Astrocyte of the hippocampus (primary cell): ENCODE measurements at places on chromosomes 13 and 19.
A peak's percentile ranks its signal among the peaks of the same experiment; 100 is the strongest.

GRCh38 chr19:13882419-13882795 is 5.5 kb downstream of the NANOS3 start:
- DNase-seq: no peak

DNA sequence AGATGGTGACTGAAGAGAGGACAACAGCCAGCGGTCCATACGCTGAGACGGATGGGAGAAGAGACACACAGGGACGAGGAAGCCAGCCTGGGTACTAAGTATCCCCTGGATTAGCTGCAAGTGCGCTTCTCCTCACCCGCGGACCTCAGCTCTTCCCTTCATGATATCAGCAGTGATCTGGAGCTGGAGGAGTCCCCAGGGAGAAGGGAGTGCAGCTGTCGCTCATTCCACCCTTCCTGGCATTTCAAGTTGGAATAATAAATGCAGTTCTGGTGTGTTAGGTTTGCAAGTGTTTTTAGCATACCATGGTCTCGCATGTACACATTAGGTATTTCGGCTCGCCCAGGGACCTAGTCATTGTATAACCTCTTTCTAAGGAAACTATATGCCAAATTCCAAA is 88.5 kb upstream of the C1QTNF9B start:
- no peak for DNase-seq

GRCh38 chr19:39444598-39445195 is 685 bp upstream of the SUPT5H start:
- DNase-seq: peak; percentile 50

DNA sequence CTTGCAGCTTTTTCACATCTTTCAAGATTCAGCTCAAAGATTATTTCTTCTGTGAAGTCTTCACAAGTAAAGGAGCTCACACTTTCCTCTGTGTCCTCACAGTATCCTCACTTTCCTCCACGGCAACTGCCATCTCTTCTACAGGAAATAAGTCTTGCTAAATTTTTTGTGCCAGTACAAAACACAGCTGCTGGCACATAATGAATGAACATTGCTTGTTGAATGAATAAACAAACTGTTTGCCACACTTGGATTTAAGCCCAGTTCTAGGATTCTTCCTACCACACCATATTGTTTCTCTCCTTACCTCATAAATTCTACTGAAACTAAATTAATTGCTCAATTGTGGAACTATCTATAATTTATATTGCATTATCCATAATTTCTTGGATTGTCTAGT is 59.5 kb downstream of the RAP2A start:
- DNase-seq: no peak

GRCh38 chr19:18420930-18421329 is 1.7 kb downstream of the SSBP4 start:
- DNase-seq: peak; percentile 1

DNA sequence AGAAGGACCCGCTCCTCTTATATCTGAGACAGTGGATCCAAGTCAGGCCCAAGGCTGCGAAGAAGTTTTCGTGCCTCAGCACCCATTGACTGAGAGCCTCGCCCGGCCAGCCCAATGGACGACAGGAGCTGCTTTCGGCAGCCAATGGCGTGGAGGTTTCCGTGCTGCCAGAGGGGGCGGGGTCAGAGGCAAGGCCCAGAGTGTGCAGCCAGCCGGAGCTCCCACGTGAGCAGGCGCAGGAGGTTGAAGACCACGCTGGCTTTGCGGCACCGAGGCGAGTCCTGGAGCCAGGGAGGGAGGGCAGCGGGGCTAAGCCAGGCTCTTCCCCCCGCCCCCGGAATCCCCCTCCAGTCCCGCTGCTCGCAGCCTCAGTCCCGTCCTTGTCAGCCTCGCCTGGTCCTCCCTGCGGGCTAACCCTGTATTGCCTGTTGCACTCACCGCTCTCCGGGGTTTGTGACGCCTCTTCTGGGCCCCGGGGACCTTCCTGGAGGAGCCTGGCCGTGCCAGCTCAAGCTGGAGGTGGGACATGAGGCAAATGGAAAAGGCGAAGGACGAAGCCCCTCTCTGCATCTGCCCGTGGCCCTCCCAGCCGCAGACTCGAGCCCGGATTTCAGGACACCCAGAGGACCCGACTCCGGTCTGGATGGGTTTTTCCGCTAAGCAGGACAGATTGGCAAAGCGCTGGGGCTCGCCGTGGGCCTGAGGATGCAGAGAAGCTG is 1.5 kb downstream of the IFNL4 start:
- peak; percentile 29 for DNase-seq

- no peak for DNase-seq
Measured at GRCh38 chr19:18289471-18290301, 8.3 kb upstream of the JUND start.

- DNase-seq: no peak
Measured at GRCh38 chr13:111958612-111959395, 108.1 kb upstream of the SOX1 start.

- peak; percentile 35 for DNase-seq
Measured at GRCh38 chr13:20136781-20137703, 23.8 kb downstream of the GJA3 start.

GRCh38 chr13:74709226-74709625 is 575.0 kb upstream of the KLF12 start:
- no peak for DNase-seq

DNA sequence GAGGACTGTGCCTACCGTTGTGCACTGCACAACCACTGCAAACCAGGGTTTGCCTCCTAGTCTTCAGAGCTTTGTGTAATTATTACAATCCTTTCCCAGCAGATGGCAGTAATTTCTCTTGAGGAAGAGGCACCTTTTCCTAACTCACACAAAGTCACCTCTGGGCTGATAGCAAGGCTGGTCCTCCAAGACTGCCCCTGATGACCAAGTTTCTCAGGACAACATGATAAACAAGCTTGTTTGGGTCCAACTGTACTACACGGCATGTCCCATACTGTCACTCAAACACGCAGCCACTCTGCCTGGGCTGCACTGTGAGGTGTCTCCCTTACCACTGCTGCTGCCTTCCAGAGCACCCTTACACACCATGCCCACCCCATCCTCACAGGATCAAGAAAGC is 39.3 kb downstream of the RFXAP start:
- DNase-seq: peak; percentile 71

GRCh38 chr13:50549221-50549942 is 294.1 kb downstream of the DLEU7 start:
- DNase-seq: no peak

- DNase-seq: no peak
Measured at GRCh38 chr13:52419080-52419479, 13.1 kb upstream of the THSD1 start.

- peak; percentile 19 for DNase-seq
Measured at GRCh38 chr13:38697628-38698333, 10.9 kb downstream of the FREM2 start.

DNA sequence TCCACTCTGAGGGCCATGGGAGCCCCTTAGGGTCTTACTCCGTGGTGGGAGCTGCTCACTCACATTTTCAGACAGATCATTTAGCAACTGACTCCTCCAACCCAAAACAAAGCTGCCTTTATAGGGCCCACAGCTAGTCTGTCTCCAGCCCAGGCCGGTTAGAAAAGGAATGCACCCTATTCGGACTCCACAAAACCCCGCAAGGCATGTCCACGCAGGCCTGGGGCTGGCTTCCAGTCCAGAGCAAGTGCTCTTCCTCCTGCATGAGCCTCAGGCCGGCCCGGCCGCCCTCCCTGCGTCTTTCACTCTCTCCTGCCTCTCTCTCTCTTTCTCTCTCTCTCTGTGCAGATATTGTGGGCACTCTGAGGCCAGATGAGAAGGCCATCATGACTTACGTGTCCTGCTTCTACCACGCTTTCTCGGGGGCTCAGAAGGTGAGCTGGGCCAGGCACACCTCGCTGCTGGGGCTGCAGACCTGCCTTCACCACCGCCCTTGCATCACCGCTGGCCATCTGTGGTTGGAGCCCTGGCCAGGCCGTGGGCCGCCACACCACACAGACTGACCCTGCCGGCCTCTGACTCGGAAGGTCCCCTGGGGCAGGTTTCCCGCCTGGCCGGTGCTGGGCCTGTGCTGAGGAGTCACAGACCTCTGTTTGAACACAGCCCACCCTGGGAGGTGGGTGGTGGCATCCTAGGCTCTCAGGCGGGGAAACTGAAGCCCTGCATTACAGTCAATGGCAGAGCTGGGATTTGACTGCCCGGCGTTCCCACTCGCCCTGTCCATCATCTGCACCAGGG is 33.1 kb downstream of the CAPN12 start:
- DNase-seq: no peak

DNA sequence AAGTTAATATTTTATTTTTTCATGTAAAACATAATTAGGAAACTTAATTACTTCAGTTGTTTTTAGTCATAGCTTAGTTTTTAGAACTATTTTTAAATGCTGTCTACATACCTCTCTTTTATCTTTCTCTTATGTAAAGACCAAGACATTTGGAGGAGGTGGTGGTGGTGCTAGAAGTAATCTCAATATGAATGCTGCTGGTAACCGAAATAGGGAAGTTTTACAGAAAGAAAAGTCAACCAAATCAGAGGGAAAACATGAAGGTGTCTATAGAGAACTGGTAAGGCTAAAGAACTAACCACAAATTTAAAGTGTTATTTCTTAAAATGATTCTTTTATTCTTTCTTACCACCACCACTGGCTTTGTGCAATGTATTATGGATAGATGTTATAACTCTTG is 97.3 kb downstream of the TDRD3 start:
- DNase-seq: no peak
